ENCODE measurements at places on chromosomes 2 and 18.
A peak's percentile ranks its signal among the peaks of the same experiment; 100 is the strongest.

- no peak for DNase-seq
- H3K36me3 ChIP-seq = no peaks in the 10 kb centered on the region
- no peak overlapping the region for H3K27ac ChIP-seq
- no peak overlapping the region for H3K4me3 ChIP-seq
- H3K27me3 ChIP-seq = no peaks in the 10 kb centered on the region
- H3K4me1 ChIP-seq = no peaks in the 10 kb centered on the region
Measured at GRCh38 chr18:42872838-42873237, 242.6 kb downstream of the RIT2 start.

GRCh38 chr2:468648-469336 is 180.9 kb upstream of the ALKAL2 start:
- peaks cover 5% of the 10 kb centered on the region for H3K4me1 ChIP-seq
- no peak for DNase-seq
- H3K36me3 ChIP-seq = peaks cover 5% of the 10 kb centered on the region
- H3K27me3 ChIP-seq = peaks cover 28% of the 10 kb centered on the region
- no peak overlapping the region for H3K4me3 ChIP-seq
- H3K27ac ChIP-seq = no peak overlapping the region

DNA sequence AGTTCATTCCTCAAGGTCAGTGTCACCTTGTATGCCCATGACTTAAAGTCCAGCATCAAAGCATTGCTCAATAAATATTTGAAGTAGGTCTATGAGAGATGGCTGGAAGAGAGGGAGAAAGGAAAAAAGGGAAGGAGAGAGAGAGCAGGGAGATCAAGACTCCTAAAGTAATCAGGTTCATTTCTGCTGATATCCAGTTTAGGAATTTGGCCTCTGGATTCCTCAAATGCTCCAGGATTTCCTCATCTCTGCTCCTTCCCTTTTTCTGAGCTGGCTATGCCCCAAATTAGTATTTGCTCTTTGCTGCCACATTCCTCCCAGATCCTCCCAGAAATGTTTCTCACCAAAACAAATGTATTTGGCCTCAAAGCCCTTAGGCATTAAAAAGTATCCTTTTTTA is 739.4 kb upstream of the CHAC2 start:
- no peak overlapping the region for H3K4me3 ChIP-seq
- H3K36me3 ChIP-seq = no peaks in the 10 kb centered on the region
- no peaks in the 10 kb centered on the region for H3K27me3 ChIP-seq
- no peak for DNase-seq
- H3K4me1 ChIP-seq = no peaks in the 10 kb centered on the region

DNA sequence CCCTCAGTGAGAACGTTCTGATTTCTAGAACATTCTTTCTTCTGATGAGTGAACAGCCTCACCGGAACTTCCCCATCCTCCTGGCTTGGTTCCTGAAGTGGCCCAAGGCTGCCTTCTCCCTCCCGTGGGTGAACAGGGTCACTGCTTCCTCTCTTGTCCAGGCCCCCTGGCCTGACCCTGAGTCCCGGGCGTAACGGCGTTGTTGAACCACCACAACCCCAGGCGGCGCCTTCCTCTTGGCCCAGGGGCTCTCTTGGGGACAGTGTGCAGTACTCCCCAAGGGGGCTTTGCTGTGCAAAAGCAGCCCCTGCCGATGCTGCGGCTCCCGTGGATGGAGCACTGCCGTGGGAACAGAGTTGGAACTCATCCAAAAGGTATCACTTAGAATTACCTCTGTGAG is 147.2 kb downstream of the TSN start:
- no peak overlapping the region for H3K4me3 ChIP-seq
- no peak overlapping the region for H3K27ac ChIP-seq
- no peak for DNase-seq
- H3K4me1 ChIP-seq = no peaks in the 10 kb centered on the region
- H3K36me3 ChIP-seq = no peaks in the 10 kb centered on the region
- H3K27me3 ChIP-seq = no peaks in the 10 kb centered on the region

DNA sequence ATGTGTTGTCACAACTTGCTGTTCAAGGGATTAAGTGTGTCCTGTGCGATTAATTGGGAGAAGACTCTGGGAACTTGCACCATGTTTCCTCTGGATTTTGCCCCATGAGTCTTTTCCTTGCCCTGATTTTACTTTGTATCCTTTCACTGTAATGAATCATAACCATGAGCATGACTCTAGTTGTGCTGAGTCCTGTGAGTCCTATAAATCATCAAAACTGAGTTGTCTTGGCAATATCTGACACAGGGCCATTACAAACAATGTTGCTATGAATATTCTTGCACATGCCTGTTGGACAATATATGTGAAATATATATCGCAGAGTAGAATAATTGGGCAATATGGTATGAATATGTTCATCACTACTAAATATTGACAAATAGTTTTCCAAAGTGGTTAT is 56.5 kb upstream of the COL5A2 start:
- H3K4me1 ChIP-seq = peaks cover 26% of the 10 kb centered on the region
- H3K27me3 ChIP-seq = no peaks in the 10 kb centered on the region
- DNase-seq = no peak
- no peak overlapping the region for H3K4me3 ChIP-seq
- H3K36me3 ChIP-seq = peaks cover 13% of the 10 kb centered on the region

- no peak for DNase-seq
- no peaks in the 10 kb centered on the region for H3K36me3 ChIP-seq
- no peaks in the 10 kb centered on the region for H3K4me1 ChIP-seq
- H3K27ac ChIP-seq = no peak overlapping the region
Measured at GRCh38 chr2:194491409-194492115, 1165.5 kb upstream of the SLC39A10 start.

DNA sequence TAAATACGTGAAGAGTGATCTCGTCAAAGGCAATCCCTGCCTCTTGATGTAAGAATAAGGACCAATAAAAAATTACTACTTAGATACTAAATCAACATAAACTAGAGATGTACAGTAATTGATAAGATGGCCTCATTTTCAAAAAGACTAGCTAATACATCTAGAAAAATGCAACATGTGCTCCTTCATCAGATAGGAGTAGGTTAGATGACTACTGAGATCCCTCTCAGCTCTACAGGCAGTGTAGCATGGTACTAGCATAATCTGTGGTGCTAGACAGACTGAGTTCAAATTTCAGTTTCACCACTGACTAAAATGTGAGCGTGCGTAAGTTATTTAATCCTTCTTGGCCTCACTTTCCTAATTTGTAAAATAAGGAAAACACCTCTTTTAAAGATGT is 82.6 kb upstream of the FRZB start:
- no peak overlapping the region for H3K4me3 ChIP-seq
- no peaks in the 10 kb centered on the region for H3K36me3 ChIP-seq
- no peaks in the 10 kb centered on the region for H3K27me3 ChIP-seq
- DNase-seq = no peak

DNA sequence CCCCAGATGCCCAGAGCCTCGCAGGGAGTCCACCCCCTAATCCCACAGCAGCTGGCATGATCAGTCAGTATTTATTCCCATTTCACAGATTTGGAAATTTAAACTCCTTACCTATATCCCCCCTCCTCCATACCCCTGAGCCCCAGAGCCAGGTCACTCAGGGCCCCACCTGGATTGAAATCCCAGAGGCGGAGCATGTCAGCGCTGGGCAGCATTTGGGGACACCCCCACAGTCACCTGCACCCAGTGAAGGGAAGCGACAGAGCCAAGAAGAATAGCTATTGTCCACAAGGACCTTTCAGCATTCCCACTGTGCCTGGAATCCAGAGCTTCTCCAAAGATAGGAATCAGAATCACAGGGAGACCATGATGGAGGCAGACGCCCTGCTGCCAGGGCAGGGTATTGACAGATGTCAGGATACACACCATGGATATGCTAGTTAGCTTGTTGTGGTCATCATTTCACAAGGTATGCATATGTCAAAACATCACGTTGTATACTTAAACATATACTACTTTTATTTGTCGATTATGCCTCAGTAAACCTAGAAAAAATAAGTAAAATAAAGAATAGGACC is 968 bp upstream of the ASTL start:
- peak overlapping the region; percentile 73 for H3K27ac ChIP-seq
- H3K36me3 ChIP-seq = peaks cover 28% of the 10 kb centered on the region
- no peaks in the 10 kb centered on the region for H3K27me3 ChIP-seq

GRCh38 chr2:30860003-30860725 is 52.9 kb upstream of the CAPN13 start:
- peaks cover 4% of the 10 kb centered on the region for H3K4me1 ChIP-seq
- H3K4me3 ChIP-seq = no peak overlapping the region
- no peak for DNase-seq
- H3K27ac ChIP-seq = no peak overlapping the region

DNA sequence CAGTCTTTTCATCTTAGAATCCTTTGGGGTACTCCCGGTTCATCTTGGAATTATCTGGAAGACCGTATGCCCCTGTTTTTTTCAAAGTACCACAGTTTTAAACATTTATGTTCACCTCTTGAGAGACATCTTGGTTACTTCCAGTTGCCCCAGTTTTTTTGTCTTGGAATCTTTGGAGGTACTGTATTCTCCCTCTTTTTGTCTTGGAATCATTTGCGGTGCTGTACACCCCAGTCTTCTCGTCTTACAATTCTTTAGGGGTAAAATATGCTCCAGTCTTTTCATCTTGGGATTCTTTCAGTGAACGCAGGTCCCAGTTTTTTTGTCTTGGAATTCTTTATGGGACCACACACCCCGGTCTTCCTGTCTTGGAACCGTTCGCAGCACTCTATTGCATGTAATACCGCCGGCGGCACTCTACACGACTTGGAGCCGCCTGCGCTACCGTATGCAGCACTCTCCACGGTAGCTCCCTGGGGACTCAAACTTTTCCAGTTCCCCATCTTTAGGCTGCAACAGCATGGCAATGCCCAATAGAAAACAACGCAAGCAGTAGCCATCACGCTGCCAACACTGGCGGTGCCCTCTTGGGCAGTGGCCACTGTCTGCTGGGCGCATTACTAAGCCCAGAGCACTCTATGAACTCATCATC is 21.2 kb upstream of the ZDBF2 start:
- peaks cover 7% of the 10 kb centered on the region for H3K36me3 ChIP-seq
- peaks cover 2% of the 10 kb centered on the region for H3K4me1 ChIP-seq
- no peak for DNase-seq
- H3K27ac ChIP-seq = no peak overlapping the region

GRCh38 chr2:12330916-12331315 is 385.8 kb upstream of the TRIB2 start:
- H3K27me3 ChIP-seq = peaks cover 19% of the 10 kb centered on the region
- H3K27ac ChIP-seq = no peak overlapping the region
- H3K4me1 ChIP-seq = peaks cover 13% of the 10 kb centered on the region
- no peak overlapping the region for H3K4me3 ChIP-seq
- H3K36me3 ChIP-seq = no peaks in the 10 kb centered on the region

GRCh38 chr2:150088538-150088937 is 398.9 kb downstream of the RND3 start:
- no peak overlapping the region for H3K27ac ChIP-seq
- no peak for DNase-seq
- no peaks in the 10 kb centered on the region for H3K4me1 ChIP-seq
- no peaks in the 10 kb centered on the region for H3K27me3 ChIP-seq

GRCh38 chr2:113240150-113240914 is 38.4 kb downstream of the PAX8 start:
- peaks cover 16% of the 10 kb centered on the region for H3K36me3 ChIP-seq
- DNase-seq = no peak
- H3K27ac ChIP-seq = peak overlapping the region; percentile 91
- peak overlapping the region; percentile 15 for H3K4me3 ChIP-seq

Measured in activated naive CD8-positive, alpha-beta T cell treated with anti-CD3 and anti-CD28 coated beads, Interleukin-2, amount 50 U/mL, for 24 hours (primary cell).